ENCODE measurements at places on chromosomes 7 and 10.

DNA sequence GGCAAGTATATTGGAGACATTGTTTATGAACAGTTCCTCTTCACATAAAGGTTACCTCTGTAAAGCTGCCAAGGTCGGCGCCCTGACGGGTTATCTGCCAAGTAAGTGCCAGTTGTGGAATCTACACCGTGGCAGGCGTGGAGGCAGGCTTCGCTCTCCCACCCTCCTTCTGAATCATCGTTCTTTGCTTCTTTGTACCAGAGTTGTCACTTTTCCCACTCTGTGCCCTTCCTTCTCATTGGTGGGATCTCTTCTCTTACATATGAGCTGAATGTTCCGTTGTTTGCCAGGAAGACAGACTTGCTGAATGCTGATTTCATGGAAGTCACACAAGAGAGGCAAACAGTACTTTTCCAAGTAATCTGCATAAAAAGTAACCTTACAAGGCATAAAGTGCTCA, 40.6 kb upstream of the PTPRZ1 start:
- no peak for DNase-seq

DNA sequence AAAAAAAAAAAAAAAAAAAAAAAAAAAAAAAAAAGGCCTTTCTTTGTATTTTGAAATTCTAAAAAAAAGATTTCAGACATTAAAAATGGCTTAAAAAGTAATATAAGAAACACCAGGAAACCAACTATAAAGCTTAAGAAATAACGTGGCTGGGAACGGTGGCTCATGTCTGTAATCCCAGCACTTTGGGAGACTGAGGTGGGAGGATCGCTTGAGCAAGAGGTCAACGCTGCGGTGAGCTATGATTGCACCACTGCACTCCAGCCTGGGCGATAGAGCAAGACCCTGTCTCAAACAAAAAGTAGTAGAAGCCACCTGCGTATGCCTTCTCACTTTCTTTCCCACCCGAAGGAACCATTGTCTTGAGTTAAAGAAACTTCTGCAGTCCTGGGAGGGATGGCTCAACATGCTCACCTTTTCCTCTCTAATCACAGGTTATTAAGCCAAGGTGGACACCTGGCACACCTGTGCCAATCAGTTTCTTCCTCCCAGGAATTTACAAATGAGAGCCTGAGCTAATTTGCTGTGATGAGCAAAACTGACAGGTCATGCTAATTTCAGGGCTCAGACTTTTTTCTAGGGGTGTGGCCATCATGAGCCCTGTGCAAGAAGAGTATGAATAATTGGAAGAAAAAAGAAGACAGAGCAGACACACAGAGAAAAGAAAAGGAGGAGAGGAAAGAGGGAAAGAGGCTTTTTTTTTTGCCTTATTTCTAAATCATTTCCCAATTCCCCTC, 72.0 kb upstream of the PARD3 start:
- no peak for DNase-seq

DNA sequence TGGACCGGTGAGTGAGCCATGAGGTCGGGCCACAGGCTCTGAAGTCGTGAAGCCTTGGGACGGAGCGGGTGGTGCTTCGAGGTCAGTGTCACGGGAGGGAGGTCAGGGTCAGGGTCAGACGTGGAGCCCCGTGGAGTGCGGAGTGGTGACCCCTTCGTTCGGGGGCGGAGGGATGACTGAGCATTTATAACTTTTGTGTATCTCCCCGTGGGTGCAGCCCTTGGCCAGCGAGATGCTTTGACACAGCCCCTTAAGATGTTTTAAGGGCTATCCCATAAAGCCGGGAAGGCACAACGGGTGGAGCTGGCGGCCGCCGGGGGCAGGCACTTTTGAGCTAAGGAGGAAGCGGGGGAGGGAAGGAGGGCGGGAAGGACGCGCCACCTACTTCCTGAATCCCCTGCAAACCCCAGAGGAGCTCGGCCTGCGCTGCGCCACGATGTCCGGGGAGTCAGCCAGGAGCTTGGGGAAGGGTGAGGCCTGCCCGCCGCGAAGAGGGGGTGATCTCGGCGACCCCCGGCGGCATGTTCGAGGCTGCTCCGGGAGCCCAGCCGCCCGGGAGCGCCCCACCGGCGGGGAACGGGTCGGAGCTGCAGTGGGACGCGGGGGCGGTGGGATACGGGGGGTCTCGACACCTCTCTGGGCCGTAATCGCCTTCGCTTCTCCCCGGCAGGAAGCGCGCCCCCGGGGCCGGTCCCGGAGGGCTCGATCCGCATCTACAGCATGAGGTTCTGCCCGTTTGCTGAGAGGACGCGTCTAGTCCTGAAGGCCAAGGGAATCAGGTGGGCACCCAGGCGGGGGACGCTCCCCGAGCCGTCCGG, at the start of gene GSTO1:
TSS of gene GSTO1 (plus strand) at position 400 of the 818 bp plus-strand sequence. CDS start at position 437, 37 bp downstream.
- DNase-seq, result peak; percentile 37

GRCh38 chr7:24660546-24660945, 87.3 kb downstream of the PALS2 start:
- DNase-seq, result no peak

- DNase-seq, result no peak
Observed at GRCh38 chr7:24721481-24722001, 35.7 kb downstream of the GSDME start.

DNA sequence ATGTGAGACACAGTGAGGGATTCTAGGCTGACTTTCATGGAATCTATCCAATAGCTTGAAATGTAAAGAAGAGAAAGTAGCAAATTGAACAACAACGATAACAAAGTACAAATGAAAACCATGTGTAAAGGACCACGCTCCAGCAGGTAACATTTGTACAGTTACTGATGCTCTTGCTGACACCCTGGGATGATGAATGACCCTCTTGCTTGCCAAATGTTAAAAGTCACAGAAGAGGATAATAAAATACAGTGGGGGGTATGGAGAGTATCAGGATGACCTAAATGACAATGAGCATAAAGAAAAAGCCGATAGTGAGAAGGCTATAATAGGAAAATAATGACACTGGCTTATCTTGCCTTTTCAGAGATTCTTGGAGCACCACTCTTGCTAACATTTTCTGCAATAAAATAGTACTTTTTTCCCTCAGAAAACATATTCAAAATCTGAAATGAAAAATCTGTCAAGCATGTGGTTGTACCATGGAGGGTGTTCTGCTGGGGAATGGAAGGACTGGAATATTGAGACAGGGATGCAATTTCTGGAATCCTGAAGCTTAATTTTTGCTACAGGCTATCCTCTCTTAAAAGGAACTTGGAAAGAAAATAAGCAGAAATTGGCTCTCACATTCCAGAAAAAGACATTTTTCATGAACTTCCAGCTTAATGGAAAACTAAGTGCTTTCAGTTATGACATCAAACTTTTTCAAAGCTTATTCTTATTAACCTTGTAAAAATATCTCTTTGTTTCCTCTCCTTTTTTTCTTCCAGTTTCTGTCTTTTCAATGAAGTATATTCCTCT, 303.2 kb upstream of the GHITM start:
- no peak for DNase-seq

GRCh38 chr7:129150199-129150996, 5.9 kb downstream of the TSPAN33 start:
- no peak for DNase-seq

GRCh38 chr10:95785317-95785716, 29.4 kb downstream of the ENTPD1 start:
- DNase-seq, result no peak

DNA sequence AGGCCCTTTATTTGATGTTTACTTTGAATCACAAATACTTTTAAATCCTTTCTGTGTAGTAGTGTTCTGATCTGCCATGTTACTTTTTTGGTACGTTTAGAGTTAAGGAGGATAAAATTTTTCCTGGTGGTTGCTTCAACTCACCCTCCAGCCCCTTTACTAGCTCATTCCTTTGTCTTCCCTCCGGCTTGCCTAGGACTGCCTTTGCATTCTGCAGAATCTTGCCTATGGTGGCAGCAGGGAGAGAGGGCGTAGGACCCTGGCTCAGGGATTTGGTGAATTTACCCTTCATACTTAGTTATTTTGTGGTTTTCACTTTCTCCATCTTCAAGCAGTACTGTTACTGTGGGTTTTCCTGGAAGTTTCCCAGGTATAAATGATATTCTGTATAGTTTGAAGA, 833.5 kb downstream of the XPNPEP1 start:
- no peak for DNase-seq

DNA sequence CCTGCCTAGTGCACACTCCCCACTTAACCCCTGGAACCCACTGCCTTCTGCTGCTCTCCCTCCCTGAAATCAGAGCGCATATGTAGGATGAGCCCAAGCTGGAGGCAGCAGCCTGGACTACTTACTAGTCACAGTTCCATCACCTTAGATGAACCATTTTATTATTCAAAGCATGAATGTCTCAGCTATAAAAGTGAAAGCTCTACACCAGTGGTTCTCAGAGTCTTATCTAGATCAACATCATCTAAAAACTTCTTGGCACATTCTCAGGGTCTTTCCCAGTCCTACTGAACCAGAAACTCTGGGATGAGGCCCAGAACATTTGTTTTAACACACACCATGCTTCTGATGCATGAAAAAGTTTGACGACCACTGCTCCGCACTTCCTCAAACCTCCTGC, 100.3 kb upstream of the ANK3 start:
- DNase-seq, result no peak

- DNase-seq, result no peak
Observed at GRCh38 chr10:84291384-84291783, 37.0 kb upstream of the CCSER2 start.

- no peak for DNase-seq
Observed at GRCh38 chr7:15225981-15226380, 323.4 kb upstream of the DGKB start.

GRCh38 chr10:45811075-45811474, 36.2 kb downstream of the AGAP4 start:
- no peak for DNase-seq

DNA sequence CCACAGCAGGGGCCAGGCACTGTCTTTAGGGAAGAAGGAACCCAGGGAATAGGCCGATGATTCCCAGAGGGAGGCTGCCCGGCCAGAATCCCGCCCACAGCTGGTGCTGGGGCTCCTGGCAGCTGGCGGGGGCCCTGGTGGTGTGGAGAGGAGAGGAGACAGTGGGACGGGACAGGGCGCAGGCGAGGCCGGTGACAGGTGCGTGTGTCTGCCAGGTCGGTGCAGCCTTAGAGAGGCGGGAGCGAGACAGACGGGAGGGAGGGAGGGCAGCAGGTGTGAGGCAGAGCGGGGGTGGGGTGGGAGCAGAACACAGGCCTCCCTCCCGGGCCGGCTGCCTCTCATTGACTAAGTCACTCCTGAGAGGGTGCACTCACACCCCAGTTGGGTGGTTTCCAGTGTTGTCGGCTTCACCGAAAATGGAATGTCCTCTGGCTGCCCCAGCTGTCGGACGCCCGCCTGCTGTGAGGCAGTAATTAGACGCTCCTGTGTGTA, 55.2 kb downstream of the ELFN1 start:
- no peak for DNase-seq

DNA sequence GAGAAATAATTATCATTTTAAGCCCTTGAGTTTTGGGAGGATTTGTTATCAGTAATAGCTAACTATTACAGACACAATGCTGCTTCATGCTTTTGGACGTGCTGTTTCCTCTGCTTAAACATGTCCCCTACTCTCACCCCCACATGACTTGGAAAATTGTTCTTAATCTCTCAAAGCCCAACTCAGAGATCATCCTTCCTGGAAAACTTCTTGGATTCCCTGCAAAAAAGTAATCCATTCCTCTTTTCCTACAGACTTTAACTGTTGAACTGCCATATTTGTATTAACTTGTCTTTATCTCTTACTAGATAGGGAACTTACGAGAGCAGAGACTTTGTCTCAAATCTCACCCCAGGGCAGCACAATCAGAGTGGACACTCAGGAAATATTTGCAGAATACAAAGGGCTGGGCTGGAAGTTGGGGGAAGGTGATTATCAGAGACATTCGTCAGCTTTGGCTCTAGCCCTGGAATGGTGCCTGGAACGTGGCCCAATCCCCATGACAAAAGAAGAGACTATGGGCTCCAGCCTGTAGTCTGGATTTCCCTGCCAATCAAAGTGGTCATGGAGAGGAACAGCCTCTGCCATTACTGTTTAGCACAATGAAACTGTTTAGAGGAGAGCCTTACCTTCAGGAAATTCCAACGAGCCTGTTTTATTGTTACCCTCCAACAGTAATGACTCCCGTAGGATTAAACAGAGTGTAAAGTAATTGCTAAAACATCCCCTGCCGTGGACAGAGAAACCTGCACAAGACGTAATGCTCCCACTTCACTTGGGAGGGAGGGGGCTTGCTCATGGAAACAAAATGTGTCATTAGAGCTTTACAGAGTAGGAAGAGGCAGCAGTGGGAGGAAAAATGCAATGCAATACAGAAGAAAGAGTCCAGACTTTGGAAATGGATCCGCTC, 140.4 kb upstream of the AUTS2 start:
- no peak for DNase-seq

- DNase-seq, result no peak
Observed at GRCh38 chr10:106226142-106226541, 938.4 kb downstream of the SORCS1 start.

- DNase-seq, result no peak
Observed at GRCh38 chr7:156618078-156618779, 22.3 kb upstream of the RNF32 start.

DNA sequence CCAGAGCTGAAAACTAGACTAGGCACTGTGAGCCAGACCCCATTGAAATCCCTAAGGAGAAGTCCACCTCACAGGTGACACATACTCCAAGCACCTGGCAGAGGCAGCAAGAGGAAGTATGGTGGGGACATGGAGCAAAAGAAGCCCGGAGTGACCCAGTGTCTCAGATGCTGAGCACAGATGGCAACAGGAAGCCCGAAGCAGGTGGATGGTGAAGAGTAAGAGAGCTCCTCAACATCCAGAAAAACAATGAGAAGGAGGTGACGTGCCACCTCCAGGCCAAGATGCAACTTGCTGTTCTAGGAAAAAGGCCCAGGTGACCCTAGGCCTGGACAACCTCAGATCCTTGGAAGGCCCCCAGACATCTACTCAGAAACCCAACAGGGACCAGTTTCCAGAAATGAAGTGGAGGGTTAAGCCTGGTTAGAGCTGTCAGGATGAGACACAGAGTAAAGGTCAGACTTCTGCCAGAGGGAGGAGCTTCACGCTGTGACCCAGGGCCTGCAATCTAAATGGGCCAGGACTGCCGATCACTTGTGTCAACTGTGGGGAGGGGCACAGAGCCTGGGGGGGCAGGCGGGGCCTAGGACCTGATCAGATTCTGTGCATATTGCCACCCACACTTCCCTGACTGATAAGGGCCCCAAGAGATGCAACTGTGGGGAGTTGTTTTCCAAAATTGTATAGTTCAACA, 2.4 kb upstream of the COBL start:
- DNase-seq, result no peak

DNA sequence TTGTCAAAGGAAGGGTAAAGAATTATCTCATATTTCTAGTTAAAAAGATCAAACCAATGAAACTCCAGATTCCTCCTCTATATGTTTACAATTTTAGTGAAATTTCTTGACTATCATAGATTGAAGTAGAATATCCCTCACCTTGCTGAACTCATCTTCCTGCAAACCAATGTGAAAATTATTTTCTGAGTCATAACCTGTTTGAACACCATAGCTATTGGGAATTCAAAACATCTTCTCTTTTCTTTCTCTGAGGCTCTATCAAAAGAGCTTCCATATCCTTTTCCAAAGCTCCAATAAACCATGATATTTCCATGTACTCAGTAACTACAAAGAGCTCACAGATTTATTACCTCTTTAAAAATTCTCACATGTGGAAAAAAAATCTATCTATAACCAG, 134.3 kb downstream of the DOCK4 start:
- no peak for DNase-seq

- DNase-seq, result no peak
Observed at GRCh38 chr7:66556549-66557213, 72.0 kb upstream of the KCTD7 start.

GRCh38 chr10:132497861-132498561, 39.6 kb upstream of the INPP5A start:
- no peak for DNase-seq
